ENCODE measurements at places on chromosomes 4 and X.

GRCh38 chr4:118950929-118951570 lies 62.4 kb downstream of the SYNPO2 start:
- no peak for DNase-seq

DNA sequence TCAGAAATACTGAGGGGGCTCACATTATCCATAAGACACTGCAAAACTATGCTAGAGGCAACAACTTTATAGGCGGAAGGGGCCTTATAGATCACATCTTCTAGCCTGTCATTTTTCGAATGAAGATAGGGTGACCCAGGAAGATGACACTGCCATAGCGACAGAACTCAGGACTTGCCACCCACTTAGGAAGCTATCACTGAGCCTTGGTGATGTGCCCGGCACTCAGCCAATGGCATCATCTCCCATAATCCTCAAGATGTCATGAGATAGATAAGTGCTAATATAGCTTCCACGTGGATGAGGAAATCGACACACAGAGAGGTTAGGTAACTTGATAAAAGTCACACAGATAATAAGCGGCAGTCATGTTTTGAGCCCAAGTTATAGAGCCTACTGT lies 346.6 kb downstream of the DHX15 start:
- no peak for DNase-seq

DNA sequence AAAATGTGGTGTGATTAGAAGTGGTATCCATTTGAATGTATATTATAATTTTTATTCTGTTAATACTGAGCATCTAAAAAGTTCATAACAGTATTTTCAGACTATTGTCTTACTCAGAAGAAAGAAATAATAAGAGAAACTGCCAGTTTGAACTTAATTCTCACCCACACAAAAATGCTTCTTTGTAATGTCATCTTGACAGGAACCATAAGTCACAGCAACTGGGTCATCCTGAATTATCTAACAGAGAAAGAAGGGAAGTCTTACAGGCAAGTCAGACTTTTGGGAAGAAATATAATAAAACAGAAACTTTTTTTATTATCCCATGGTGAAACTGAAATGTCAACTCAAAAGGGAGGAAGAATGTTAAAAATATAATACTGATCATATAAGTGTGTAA lies 83.1 kb downstream of the NDST4 start:
- no peak for DNase-seq

GRCh38 chr4:95714571-95714970 lies 125.3 kb upstream of the PDHA2 start:
- DNase-seq: no peak

- no peak for DNase-seq
Observed at GRCh38 chr4:128451270-128451905, 163.8 kb upstream of the PGRMC2 start.

DNA sequence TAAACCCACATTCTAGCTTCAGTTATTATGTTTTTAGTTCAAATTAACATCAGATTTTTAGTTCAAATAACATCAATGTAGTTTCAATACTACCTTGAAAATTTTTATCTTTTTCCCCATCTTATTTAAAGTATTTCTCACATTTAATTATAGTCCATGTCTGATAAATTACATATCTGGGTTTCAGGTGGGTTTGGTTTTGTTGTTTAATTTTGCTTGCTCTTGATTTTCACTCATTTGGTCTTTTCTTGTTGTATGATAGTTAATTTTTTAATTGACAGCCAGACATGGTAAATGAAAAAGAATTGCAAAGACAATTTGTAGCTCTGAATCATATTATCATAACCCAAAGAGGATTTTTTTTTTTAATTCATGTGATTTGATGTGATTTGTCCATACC lies 41.9 kb downstream of the GYG2 start:
- no peak for DNase-seq

GRCh38 chrX:127037159-127037558 lies 217.6 kb downstream of the PRR32 start:
- DNase-seq: no peak

- DNase-seq: no peak
Observed at GRCh38 chr4:163263606-163264005, 68.8 kb downstream of the NPY1R start.

- no peak for DNase-seq
Observed at GRCh38 chr4:139515531-139515958, 40.5 kb downstream of the SETD7 start.

- DNase-seq: no peak
Observed at GRCh38 chrX:138866643-138867042, 155.1 kb upstream of the FGF13 start.

DNA sequence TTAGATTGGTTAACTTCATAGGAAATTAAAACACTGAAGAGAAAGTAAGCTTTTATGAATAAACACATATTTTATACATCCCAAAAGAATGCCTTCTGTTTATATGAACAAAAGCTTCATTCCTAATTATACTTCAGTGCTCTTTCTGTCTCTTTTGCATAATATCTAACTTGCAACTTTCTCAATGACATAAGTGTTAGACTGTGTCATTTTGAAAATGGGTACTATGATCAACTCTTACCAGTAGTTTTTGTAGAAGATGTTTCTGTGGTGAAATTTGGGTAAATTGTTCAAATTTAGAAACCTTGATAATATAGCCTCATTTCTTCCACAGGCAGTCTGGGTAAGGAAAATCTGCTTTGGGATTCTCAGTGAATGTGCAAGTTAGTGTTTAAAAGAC lies 991.4 kb downstream of the CCSER1 start:
- DNase-seq: no peak

- no peak for DNase-seq
Observed at GRCh38 chr4:43242606-43243005, 350.1 kb downstream of the GRXCR1 start.

DNA sequence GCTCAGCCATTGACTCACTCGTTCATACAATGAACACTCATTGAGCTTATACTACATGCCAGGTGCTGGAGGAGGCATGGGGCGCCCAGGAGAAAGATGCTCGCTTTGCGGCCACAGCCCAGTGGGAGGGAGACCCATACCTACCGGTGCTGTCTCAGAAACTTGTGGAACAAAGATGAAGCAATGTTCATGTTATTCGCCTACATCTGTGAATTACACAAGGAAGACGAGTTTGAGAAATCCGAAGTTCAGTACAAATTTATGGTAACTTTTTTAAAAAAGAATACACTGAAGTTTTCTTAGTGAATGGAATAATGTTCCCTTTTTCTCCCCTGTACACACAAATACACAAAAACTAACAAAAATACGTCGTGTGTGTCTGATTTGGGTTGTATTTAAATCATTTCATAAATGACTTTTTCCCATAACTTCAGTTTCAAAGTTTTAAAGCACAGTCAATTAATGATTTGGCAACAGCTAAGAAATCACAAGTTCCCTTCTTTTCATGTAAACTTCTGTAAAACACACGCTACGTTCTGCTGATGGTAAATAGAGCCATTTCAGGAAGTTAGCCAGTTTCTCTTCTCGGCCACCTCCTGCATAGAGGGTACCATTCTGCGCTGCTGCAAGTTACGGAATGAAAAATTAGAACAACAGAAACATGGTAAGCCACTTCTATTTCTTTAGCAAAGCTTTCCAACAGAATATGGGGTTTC lies at the start of gene TLR8:
TSS of gene TLR8 (plus strand) at position 575 of the 716 bp plus-strand sequence. CDS start at position 662, 87 bp downstream.
- DNase-seq: no peak

DNA sequence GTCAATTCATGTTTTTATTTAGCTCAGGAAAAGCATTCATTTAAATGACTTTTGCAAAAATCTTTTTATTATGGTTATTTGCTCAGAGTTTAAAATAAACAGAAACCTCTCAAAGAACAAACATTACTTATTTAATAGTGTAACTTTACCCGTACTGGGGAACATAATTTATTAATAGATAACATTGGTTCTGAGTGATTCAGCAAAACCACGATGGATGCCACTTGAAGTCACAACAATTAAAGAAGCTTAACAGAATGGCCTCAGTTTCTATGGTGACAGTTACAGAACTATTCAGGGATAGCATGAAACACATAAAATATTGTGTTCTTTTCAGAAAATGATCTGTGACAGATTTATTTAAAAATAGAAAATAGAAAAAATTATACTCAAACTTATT lies 368.7 kb downstream of the CCSER1 start:
- DNase-seq: no peak

- DNase-seq: no peak
Observed at GRCh38 chr4:102825261-102826091, 1.9 kb downstream of the UBE2D3 start.

DNA sequence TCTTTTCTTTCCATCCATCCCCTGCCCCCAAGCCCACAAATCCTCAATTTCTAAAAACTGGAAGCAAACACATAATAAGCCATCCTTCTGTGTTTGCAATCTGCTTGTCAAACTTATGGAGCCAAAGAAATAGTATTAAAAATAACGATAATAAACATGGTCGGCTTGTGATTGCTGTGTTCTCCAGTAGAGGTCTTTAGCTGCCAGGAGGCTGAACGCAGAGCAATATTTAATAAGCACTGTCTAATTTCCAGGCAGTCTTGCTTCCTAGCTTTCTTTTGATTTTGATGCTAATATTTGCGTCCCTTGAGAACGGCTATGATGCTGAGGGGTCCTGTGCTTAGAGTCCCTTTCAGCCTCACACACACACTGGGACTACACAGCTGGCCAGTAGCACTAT lies 3.2 kb upstream of the HELT start:
- DNase-seq: no peak

DNA sequence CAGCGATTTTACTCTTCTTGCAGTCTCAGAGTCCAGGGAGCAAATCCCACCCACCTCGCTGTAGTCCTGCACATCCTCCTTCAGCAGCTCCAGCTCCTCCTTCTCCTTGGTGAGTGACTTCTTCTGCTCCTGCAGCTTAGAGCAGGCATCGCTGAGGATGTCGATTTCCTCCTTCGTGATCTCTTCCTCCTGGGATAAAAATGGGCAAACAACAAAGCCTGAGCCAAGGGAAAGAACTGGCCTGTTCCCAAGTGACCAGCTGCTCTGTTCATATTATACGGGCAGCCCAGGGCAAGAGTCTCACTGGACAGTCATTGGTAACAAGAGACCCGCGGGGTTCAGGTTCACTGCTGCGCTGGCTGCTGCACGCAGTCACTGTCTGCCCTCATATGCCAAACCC lies 26.2 kb downstream of the FGFR3 start:
- DNase-seq: no peak

- no peak for DNase-seq
Observed at GRCh38 chrX:130848763-130849162, 54.2 kb downstream of the ENOX2 start.

GRCh38 chr4:80207172-80207583 lies 9.9 kb downstream of the PRDM8 start:
- no peak for DNase-seq

DNA sequence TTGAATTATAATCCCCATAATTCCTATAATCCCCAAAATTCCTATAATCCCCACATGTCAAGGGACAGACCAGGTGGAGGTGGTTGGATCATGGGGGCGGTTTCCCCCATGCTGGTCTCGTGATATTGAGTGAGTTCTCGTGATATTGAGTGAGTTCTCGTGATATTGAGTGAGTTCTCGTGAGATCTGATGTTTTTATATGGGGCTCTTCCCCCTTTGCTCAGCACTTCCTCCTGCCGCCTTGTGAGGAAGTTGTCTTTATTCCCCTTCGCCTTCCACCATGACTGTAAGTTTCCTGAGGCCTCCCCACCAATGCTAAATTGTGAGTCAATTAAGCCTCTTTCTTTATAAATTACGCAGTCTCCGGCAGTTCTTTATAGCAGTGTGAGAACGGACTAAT lies 36.6 kb upstream of the GPR78 start:
- DNase-seq: no peak

DNA sequence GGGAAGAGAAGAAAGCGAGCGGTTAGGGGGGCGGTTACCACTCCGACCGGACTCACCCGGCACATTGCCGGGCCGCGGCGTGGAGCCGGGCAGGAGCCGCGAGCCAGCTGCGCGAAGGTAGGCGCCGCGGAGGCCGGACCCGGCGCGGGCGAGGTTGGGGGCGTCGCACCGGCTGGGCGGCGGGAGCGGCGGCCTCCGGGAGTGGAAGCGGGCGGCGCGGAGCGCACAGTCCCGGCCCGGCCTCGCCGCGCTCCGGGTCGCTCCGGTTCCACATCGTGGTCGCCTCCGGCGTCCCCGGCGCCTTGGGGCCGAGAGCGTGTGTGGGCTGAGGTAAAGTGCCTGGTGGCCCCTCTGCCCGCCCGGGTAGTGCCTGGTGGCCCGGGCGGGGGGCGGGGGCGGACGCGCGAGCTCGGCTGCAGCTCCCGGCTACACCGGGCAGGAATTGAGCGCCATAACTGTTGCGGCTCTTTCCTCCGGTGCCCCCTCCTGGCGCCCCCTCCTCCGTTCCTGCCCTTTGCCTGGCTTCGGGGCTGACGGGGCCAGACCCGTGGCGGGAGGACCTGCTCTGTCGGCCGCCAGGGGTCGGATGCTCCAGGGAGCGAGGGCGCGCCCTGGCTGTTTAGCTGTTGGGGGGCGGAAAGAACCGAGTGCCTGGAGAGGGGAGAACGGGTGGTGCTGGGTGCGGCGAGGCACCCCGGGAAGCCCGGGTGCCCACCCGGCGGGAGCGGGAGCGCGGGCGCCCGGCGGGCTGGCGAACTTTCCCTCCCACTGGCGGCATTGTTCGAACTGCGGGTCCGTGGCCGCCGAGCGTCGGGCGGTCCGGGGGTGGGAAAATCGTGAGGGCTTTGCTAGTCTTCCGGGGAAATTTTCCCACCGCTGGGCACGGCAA lies 626 bp downstream of the JADE3 start:
- DNase-seq: peak; percentile 60

DNA sequence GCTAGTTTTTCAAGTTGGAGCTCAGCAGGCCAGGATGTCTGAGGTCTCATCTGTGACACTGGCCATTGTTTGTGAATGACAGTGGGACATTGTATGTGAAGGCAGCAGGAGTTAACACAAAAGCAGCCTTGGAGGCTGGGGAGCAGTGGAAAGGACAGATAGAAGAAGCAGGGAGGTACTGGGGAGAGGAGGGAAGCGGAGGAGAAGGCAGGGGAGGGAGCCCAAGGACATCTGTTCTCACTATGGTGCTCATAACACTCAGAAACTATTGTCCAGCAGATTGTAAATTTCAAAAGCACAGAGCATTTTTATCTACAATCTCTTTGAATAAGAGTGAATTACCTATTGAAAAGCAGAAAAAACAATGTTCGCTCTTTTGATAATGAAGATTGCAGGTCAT lies 253.6 kb upstream of the DIPK2B start:
- DNase-seq: no peak

DNA sequence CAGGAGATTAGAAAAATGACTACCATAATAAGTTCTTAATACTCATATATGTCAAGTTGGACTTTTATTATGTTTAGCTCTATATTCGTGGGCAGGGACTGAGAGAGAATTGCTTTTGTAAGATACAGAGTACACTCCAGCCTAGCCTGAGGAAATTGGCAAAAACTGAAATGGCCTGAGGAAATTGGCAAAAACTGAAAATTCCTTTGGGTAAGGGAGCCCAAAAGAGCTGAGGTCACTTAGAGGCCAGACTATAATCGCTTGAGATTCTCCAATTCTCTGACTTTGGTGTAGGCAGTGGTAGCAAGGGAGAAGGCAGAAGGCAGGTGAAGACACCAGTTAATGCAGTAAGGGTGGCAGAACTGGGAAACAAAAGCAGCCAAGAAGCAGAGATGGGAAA lies 124.5 kb upstream of the HCCS start:
- no peak for DNase-seq

- DNase-seq: no peak
Observed at GRCh38 chrX:96183391-96183790, 501.3 kb upstream of the DIAPH2 start.

GRCh38 chr4:96293806-96294205 lies 453.9 kb downstream of the PDHA2 start:
- DNase-seq: no peak

- DNase-seq: no peak
Observed at GRCh38 chr4:45072981-45073380, 346.6 kb upstream of the GNPDA2 start.

GRCh38 chr4:83658806-83659205 lies 122.9 kb downstream of the GPAT3 start:
- DNase-seq: no peak
